ENCODE measurements at places on chromosomes 3 and 15. TPM values are rescaled to one million over a fixed set of nuclear protein-coding genes. Genes with fewer than 3 reads are reported as not detected.
A peak's percentile ranks its signal among the peaks of the same experiment; 100 is the strongest.

DNA sequence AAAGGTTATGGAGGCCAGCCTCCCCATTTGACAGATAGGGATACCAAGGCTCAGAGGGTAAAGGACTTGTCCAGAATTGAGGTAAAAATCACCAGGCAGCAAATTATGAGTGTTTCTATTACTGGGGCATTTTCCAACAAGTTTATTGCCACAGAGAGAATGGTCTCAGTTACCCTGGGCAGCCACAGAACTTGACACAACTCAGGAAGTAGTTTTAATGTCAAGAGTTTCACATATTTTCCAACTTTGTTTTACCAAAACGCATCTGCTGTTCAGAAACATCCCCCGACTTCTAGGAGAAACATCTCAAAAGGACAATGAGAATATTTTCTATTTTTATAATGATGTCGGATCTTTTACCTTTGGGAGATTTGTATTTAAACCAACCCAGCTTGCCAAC lies 107.5 kb upstream of the MRPS22 start:
- DNase-seq, result no peak

GRCh38 chr3:139355476-139355875 lies 11.7 kb downstream of the MRPS22 start:
- peak; percentile 57 for DNase-seq

GRCh38 chr3:120879411-120879810 lies 28.6 kb upstream of the STXBP5L start:
- DNase-seq, result no peak

GRCh38 chr3:187850258-187850921 lies 105.1 kb upstream of the BCL6 start:
- DNase-seq, result no peak

GRCh38 chr3:40718209-40718608 lies 193.4 kb downstream of the ZNF621 start:
- no peak for DNase-seq

- DNase-seq, result no peak
These were observed 30.2 kb downstream of the FAM174B start for GRCh38 chr15:92625251-92625980.

DNA sequence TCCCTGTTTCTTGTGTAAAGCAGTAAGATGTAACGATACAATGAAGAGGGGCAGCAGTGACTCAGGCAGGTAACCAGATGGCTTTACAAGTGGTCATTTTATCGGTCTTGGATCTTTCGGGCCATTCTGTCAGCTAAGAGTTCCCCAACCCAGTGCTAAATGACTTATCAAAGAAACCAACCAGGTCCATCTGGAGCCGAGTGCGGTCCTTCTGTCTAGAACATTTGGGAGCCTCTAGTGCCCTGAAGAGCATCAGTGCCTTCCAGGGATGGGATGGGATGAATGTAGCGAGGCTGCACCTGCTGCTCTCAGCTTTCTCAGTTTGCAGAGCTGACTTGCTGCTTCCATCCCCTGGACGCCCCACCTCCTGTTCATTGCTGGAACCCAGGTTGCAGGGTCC lies 131.7 kb upstream of the AGBL1 start:
- no peak for DNase-seq

GRCh38 chr15:82647835-82648256 lies 683 bp upstream of the CPEB1 start:
- no peak for DNase-seq

- DNase-seq, result no peak
These were observed 84.4 kb upstream of the RAD18 start for GRCh38 chr3:9047452-9048346.

DNA sequence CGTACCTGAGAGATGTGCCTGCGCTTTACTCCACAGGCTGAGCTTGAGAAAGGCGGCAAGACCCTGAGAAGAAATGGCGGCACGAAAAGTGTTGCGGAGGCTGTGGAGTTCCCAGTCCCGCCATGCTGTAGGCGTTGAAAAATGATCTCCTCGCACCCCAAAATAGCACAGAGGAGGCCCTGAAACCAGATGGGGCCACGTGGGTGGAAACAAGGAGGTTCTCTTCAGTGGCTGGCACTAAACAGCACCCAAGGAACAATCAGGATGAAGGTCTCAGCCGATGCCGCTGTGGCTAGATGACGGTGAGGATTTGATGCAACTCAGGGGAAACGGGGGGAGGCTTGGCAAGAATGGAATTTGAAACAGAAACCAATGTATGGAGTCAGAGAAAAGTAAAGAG lies 57.3 kb downstream of the TMEM212 start:
- DNase-seq, result no peak

DNA sequence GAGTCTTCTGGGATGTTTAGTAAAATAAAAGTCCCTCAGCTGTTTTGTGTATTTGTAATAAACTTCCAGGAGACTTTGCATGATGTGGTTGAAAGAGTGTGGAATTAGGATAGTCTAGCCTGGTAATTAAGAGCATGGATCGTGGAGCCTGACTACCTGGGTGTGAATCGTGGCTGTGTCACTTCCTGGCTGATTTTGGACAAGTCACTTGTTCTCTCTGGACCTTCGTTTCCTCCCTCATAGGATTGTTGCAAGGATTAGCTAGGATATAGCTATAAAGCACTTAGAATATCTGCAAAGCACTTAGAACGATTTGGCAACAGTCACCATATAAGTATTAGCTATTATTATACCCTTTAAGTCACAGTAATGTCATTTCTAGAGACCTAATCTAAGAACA lies 40.2 kb downstream of the SLMAP start:
- DNase-seq, result no peak

GRCh38 chr3:42175386-42176240 lies 84.5 kb downstream of the TRAK1 start:
- no peak for DNase-seq

- DNase-seq, result no peak
These were observed 4.8 kb downstream of the GPR15 start for GRCh38 chr3:98536456-98537017.

The FAM107A gene
- 0.54 TPM for total RNA-seq

The PDCD6IP gene
- total RNA-seq, result 258 TPM
